Mesothelial cell of epicardium (in vitro differentiated cells): ENCODE measurements at places on chromosomes 16 and 17. TPM values are rescaled to one million over a fixed set of nuclear protein-coding genes. Genes with fewer than 3 reads are reported as not detected.

CLDN7 gene
- total RNA-seq, result 79.2 to 86.1 TPM (median 79.9 TPM) in 3 replicates

PPY gene
- total RNA-seq, result not detected in 3 replicates

NOS2 gene
- 0.18 to 0.24 TPM (median 0.20 TPM) in 3 replicates for total RNA-seq

DNA sequence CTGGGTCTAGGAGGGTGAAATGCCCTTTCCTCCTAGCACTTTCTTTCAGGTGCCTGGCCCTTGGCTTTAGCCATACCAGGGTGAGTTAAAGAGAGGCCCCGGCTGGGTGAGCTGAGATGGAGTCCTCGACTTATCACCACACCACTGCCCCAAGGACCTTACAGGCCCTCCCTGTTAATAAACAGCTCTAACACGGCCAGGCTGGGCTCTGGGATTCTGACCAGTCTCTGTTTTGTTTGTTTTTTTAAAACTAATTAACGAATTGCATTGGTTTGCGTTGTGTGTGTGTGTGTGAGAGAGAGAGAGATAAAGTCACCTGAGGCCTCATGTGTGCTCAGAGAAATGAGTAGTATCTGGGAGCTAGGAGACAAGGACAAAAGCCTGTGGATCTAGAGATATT, 14.3 kb downstream of the MYL4 start:
- H3K4me1 ChIP-seq, result peaks cover 7% of the 10 kb centered on the region
- H3K27ac ChIP-seq, result no peak overlapping the region
- no peak for DNase-seq
- peaks cover 2% of the 10 kb centered on the region for H3K36me3 ChIP-seq

DNA sequence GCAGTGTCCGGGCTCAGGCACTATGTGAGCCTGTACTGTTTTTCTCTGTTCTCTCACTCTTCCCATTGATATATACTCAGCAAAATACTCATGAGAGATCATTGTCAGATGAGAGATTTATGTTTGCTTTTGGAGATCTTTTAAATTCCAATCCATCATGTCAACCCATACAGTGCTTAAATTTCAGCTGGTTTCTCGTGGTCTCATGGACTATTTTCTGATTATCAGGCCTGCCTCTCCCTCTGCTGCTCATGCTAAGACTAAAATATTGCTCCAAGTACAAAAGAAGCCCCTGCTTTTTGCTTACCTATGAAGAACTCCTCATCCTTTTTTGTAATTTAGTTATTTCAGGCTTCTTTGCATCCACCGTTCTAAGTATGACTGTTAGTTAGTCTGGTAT, 547.2 kb downstream of the KCNJ2 start:
- H3K4me1 ChIP-seq, result peaks cover 8% of the 10 kb centered on the region
- H3K27me3 ChIP-seq, result peaks cover 3% of the 10 kb centered on the region
- no peak overlapping the region for H3K27ac ChIP-seq
- DNase-seq, result no peak

DNA sequence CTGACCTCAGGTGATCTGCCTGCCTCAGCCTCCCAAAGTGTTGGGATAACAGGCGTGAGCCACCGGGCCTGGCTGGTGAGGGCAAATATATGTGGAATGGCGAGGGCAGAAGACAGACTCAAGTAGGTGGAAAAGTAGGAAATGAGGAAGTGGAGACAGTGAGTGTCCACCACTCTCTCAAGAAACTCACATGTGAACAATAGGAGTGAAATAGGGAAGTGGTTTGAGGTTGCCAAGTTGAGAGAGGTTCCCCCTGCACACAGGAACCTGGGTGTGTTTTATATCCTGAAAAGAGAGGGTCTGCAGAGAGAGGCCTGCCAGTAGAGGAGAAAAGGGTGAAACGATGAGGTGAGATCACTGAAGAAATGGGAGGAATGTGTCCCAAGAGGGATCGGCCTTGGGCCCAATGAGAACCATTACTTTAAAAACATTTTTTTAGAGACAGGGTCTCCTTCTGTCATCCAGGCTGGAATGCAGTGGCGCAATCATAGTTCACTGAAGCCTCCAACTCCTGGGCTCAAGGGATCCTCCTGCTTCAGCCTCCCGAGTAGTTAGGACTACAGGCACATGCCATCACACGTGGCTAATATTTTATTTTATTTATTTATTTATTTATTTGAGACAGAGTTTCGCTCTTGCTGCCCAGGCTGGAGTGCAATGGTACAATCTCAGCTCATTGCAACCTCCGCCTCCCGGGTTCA, 17.1 kb upstream of the CORO1A start:
- H3K27ac ChIP-seq, result no peak overlapping the region
- no peak overlapping the region for H3K4me3 ChIP-seq
- peaks cover 2% of the 10 kb centered on the region for H3K36me3 ChIP-seq
- DNase-seq, result no peak
- peaks cover 2% of the 10 kb centered on the region for H3K27me3 ChIP-seq

- H3K27ac ChIP-seq, result no peak overlapping the region
- H3K4me1 ChIP-seq, result peaks cover 6% of the 10 kb centered on the region
- peaks cover 9% of the 10 kb centered on the region for H3K27me3 ChIP-seq
- H3K36me3 ChIP-seq, result no peaks in the 10 kb centered on the region
Measured at GRCh38 chr16:49543631-49543946, 170.0 kb downstream of the C16orf78 start.

GRCh38 chr16:57106767-57107166, 14.4 kb downstream of the CPNE2 start:
- H3K27me3 ChIP-seq, result no peaks in the 10 kb centered on the region
- peaks cover 4% of the 10 kb centered on the region for H3K4me1 ChIP-seq
- no peaks in the 10 kb centered on the region for H3K36me3 ChIP-seq

GRCh38 chr16:85697431-85697830, 8.7 kb upstream of the GINS2 start:
- H3K36me3 ChIP-seq, result no peaks in the 10 kb centered on the region
- H3K27ac ChIP-seq, result no peak overlapping the region
- no peak for DNase-seq
- no peaks in the 10 kb centered on the region for H3K4me1 ChIP-seq

DNA sequence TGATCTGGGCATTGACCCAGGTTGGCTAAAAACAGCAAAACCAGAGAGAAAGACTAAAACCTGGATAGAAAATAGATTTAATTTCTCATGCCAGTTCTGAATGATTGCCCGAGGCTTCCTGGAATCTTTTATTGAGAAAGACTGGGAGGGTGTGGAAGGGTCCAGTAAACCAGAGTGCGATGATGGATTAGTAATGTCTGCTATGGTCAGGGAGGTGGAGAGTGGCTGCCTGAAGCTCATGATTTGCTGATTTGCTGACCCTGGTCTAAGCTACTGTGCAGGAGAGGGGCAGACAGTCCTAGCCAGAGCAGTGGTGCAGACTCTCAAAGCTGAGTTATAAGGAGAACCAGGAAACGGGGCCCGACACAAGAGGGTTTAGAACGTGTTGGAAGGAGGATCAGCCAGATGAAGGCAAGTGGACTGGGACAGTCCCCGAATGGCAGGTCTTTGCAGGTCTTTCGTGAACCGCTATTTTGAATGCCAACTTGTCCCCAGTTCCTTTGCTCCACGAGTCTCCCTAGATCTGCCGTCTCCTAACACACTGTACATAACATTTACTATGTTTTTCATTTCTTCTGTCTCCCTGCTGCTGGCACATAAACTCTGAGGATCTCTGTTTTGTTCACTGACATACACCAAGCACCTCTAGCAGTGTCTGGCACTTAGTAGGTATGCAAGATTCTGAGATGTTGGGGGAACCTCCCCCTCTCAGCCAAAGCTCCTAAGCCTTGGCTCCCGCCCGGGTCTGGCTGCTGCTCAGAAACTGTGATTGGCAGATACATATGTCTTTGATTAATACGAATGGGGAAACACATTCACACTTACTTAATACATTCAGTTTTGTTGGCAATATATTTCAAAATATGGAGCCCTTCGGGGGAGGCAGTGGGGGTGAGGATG, 237.3 kb upstream of the TNRC6C start:
- H3K4me1 ChIP-seq, result no peaks in the 10 kb centered on the region
- H3K36me3 ChIP-seq, result peaks cover 4% of the 10 kb centered on the region
- H3K27ac ChIP-seq, result no peak overlapping the region
